ENCODE measurements at places on chromosomes 12 and 14.

GRCh38 chr12:6250343-6250742 lies 50.1 kb downstream of the CD9 start:
- no peak for DNase-seq

DNA sequence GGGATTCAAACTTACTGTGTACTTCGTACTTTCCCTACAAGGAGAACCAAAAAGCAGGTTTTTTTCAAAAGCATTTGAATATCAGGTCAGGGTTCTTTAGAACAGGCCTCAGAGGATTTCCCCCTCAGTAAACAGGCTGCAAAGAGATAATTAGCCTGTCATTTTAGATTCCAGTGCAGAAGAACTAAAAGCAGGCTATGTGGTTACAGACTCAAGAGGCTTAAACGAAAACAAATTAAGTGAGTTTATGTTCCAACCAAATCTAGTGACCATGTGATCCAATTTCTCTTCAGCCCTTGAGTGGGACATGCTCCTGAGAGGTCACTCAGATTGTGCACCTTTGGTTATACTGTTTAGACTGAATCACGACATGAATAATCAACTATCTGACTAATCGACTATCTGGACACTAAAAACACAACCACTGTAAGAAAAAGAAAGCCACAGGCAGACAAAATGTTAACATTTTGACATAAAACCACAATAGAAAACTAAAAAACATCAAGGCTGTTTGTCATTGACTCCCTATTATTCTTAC lies 4.5 kb downstream of the TMED8 start:
- DNase-seq = peak; percentile 2

DNA sequence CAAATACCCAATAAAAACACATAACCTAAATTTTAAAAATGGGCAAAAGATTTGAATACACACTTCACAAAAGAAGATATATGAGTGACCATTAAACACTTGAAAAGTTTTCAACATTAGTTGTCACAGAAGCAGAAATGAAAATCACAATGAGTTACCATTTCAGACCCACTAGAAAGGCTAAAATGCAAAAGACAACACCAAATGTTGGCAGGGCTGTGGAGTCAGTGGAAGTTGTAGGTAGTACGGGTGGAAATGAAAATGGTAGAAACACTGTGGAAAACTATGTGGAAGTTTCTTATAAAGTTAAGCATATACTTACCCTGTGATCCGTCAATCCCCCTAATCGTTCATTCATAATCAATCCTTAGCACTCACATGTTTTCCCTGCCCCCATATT lies 61.8 kb downstream of the SLC38A4 start:
- no peak for DNase-seq

GRCh38 chr14:69989622-69990021 lies 110.4 kb downstream of the SMOC1 start:
- DNase-seq = no peak

- DNase-seq = no peak
Observed at GRCh38 chr14:85399186-85399585, 130.8 kb upstream of the FLRT2 start.

DNA sequence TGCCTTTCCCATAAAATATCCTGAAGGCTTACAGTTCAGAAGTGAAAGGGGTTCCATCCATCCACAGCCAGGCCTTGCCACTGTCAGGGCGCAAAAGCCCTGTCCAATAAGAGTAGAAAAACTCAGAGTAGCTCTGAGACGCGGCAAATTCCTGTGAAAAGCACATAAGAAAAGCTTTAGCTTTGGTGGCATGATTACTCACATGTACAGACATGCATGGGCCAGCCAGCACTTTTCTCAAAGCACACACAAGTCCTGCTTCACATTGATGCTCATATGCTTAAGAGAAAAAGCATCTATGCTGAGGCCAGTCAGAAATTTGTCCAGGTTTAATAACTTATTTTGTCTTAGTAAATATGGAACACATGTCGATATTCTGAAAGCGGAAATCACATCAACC lies 25.5 kb downstream of the CLEC1A start:
- no peak for DNase-seq

DNA sequence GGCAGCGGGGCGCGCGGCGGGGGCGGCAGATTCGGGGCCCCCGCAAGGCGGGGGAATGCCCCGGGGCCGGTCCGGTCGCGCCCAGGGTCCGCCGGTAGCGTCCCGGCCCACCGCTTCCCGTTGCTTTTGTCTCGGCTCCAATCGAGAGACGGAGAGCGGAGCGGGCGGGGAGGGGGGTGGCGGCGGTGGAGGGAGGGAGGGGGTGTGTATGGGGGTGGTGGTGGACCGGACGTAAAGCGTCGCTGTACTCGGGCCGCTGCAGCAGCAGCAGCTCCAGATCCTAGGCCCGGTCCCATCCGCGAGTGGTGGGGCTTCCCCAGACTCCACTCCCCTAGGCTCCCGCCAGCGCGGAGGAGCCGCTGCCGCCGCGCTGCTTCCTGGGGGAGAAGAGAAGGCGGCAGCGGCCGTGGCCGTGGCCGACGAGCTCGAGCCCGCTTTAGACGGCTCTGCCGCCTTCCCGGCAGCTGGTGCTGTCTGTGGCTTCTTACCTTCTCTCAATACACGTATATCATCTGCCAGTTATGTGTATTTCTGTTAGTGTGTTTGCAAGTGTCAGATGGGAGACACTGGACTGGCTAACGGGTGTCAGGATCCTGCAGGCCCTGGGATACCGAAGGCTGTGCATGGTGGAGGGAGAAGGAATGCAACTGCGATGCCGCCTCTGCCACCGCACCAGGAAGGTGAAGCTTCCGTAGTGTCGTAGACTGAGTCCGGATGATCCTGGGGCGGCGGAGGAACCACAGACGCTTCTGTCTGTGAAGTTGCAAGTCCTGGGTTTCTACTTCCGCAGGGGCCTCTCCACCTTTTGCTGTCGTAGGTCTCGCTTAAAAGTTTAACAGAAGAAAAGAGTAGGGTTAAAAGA lies 508 bp downstream of the CNOT2 start:
- no peak for DNase-seq

Data from AG09309 (cell line).